ENCODE measurements at places on chromosomes 4 and X.
A peak's percentile ranks its signal among the peaks of the same experiment; 100 is the strongest.

- DNase-seq, result no peak
Measured at GRCh38 chrX:29880977-29881376, 334.4 kb upstream of the MAGEB2 start.

GRCh38 chrX:139762400-139763183 is 54.6 kb upstream of the MCF2 start:
- DNase-seq, result no peak

- DNase-seq, result no peak
Measured at GRCh38 chrX:3216581-3217180, 129.8 kb downstream of the MXRA5 start.

DNA sequence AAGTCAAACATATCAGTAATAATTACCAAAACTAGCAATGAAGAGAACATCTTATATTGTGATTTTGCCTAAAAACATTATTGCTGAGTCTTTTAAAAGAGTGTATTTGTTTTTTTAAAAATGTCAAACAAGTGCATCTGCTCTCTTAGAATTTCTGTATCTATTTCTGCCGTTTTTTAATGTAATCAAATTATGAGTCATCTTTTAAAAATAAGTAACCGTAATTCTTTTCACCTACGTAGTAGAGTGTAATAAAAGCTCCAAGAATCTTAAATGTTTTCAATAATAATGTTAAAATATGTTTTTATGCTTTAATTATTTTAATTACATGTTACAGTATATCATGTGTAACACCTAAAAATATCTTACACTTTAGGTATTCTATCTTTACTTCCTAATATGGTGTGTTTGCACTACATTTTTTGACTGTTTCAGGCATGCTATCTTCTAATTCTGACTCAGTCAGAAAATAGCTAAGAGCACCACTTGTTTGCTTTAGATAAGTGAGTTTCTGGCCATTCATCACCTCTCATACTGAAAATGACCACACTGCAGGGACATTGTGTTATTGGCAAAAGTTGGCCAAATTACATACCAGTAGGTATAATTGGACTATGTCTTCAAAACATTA is 368.5 kb downstream of the PCDH7 start:
- DNase-seq, result no peak

DNA sequence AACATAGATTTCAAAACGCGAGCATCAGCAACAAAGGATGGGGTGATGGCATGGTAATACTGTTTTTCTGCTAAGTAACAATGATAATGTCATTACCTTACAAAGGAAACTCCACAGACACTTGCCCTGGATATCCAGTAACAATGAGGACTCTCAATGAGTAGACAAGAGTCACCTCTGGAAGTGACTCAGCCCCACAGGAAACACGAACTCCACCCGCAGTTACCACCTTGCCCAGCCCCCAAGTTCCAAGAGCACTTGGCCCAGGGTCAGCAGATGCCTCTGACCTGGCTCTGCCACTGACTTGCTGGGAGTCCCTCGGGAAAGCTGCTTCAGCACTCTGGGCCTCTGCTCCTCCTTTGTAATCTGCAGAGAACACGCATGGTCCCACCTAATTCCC is 110.3 kb upstream of the MAP3K15 start:
- DNase-seq, result peak; percentile 40

- DNase-seq, result no peak
Measured at GRCh38 chr4:8723222-8723980, 130.8 kb downstream of the CPZ start.

Measured in activated T-helper 9 cell treated with anti-CD3 and anti-CD28 coated beads, Interleukin-2, amount 50 U/mL, for 16 hours (primary cell).